GM23248 (cell line): ENCODE measurements at places on chromosomes 2 and 18. TPM values are rescaled to one million over a fixed set of nuclear protein-coding genes. Genes with fewer than 3 reads are reported as not detected.

DNA sequence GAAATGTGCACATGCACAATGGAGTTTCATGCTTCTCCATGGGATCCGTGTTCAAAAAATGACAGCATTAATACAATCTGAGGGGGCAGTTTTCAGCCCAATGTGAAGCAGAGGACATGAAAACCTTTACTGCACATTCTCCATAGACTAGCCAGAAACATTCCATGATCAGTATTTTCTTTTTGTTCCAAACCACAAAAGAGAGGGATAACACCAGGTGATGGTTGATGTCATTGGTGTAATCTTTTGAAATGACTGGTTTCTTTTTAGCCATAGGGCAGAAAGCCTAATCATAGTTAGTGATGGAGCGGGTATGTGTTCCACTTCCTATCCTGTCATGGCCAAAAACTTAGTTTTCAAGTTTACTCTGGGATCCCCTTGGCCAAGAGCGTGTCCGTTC is 1.8 kb upstream of the KYNU start:
- peak; percentile 10 for DNase-seq

DNA sequence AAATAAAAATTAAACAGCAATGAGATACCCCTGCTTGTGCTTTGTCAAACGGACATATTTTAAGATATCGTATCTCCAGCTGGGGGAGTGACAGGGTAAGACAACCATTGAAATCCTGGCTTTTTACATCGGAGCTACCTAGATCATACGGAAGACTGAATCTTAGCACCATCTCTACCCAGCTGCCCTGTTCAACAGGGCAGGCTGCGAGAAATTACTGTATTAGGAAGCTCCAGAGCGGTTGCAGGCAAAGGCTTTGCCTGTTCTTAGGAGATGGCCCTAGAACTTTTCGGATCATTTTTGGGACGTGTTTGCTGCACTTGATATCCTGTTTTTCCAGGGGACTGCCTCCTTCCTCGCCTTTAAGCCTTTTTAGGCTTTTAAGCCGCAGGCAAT is 2.0 kb upstream of the PRKCE start:
- DNase-seq, result peak; percentile 53

FAM110C gene
- total RNA-seq, result not detected in 2 replicates

CLASP1 gene
- total RNA-seq, result 37.4 and 41.0 TPM in 2 replicates

FAM117B gene
- total RNA-seq, result 0.51 and 1.2 TPM in 2 replicates

DNA sequence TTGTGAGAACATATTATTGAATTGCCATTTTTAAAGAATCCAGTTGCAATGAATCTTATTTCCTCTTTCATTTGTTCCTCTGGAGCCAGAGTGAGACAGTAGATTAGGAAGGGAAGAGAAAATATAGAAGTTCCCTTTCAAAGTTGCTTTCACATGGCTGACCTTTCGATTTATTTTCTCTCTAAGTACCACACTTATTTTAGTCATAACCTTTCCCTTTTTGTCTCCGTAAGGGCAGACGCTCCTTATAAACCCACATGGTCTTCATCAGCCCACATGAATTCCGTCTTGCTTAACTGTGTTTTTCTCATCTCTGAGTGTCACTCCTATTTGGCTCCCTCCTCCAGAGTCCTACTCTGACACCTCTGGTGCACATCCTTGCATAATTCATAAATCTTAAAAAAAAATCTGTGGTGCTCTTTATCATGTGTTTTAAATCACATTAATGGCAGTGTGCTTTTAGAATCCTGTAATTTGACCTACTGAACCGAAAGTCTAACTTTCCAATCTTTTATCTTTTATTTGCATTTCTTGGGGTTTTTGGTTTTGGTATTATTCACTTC is 38.5 kb upstream of the ZNF396 start:
- peak; percentile 65 for DNase-seq

DNA sequence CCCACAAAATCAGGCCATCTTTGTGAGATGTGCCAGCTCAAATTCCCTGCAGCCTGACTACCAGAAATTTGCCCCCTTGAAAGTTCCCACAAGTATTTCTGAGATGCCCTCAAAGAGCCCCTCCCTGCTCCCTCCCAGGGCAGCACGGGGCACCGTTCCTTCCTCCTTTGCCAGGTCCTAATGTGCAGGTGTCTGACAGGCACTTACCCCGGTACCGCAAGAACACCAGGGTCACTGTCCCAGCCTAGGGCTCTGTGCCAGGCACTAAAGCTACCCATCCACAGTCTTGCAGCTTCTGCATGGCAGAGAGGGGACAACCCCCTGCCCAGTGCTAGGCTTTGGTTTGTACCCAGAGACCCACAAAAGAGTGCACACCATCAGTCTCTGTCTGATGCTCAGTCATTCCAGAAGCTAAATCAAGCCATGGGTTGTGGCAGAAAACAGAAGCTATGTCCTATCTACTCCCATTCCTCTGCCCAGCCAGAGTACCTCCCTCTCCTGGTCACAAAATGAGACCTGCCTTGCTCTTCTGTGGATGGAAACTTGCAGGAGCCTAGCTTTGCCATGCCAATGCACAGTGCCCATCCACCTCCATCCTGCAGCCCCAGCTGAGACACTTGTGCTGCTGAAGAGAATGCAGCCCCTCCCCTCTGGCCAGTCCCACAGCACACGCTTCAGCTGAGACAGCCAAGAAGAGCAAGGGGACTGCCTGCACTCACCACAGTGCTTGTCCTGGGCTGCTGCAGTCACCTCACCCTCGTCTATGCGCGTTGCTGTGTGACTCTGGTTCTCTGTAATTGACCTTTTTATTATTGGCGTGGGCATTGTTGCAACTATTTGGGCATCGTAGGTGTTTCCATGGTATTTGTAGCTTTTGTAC is 48.7 kb downstream of the INPP5D start:
- no peak for DNase-seq

- DNase-seq, result no peak
Measured at GRCh38 chr18:41899535-41899934, 55.5 kb upstream of the PIK3C3 start.

NMUR1 gene
- not detected in 2 replicates for total RNA-seq

DNA sequence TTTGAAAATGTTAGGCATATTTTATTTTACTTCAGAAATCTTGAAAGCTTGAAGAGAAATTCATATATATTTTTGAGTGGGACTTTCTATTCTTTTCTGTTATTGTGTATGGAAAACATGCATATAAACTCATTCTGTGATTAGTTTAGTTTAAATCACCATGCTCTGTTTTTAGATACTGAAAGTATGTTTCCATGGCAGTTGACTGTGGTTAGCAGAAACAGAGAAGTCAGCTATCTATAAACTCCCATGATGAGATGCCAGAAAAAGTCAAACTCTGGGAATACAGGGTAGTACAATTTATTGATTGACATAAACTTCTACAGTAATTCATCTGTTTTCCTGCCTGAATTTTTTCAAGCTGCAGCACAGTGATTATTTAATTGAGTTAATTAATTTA is 905.3 kb upstream of the VRK2 start:
- no peak for DNase-seq

DNA sequence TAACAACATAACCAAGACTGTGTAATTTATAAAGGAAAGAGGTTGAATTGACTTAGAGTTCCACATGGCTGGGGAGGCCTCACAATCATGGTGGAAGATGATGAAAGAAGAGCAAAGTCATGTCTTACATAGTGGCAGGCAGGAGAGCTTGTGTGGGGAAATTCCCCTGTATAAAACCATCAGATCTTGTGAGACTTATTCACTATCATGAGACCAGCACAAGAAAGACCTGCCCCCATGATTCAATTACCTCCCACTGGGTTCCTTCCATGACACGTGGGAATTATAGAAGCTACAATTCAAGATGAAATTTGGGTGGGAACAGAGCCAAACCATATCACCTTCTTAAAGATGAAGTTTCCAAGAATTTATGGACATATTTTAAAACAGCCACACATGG is 2.5 kb upstream of the IL36RN start:
- DNase-seq, result no peak

GRCh38 chr2:1791006-1791605 is 46.8 kb upstream of the PXDN start:
- no peak for DNase-seq

INPP5D gene
- not detected in 2 replicates for total RNA-seq

GRCh38 chr2:232532419-232532818 is 6.5 kb downstream of the CHRND start:
- no peak for DNase-seq

GRCh38 chr2:235382601-235383000 is 111.2 kb upstream of the AGAP1 start:
- DNase-seq, result no peak

NCKAP5 gene
- 0.65 and 1.5 TPM in 2 replicates for total RNA-seq

CEP68 gene
- 5.1 and 7.3 TPM in 2 replicates for total RNA-seq

ANTXR1 gene
- total RNA-seq, result 126 and 128 TPM in 2 replicates

GRCh38 chr2:119823734-119824334 is 64.1 kb downstream of the PTPN4 start:
- peak; percentile 72 for DNase-seq

GRCh38 chr2:231672617-231673347 is 35.5 kb upstream of the PTMA start:
- DNase-seq, result peak; percentile 47

MARCO gene
- not detected in 2 replicates for total RNA-seq

- DNase-seq, result no peak
Measured at GRCh38 chr2:161613161-161613560, 11.1 kb upstream of the SLC4A10 start.

HYCC2 gene
- 5.7 and 12.0 TPM in 2 replicates for total RNA-seq

LRRC30 gene
- not detected in 2 replicates for total RNA-seq

- DNase-seq, result no peak
Measured at GRCh38 chr2:43023791-43024514, 202.5 kb downstream of the ZFP36L2 start.

DNA sequence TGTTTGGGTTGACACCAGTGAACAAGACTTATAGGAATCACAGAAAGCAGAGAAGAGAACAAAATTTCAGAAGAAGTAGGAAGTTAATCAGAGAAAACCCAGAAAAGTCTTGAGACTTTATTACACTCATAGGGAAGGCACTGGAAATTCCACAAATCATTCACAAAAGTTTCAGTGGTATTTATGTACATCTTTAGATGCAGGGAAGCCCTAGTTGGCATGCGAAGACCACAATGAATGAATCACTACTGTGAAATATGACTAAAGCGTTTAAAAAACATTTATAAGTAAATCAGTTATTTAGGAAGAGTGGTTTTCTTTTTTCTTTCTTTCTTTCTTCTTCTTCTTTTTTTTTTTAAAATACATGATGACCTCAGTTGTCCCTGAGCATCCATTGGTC is 105.1 kb downstream of the NUP35 start:
- peak; percentile 12 for DNase-seq

GATA6 gene
- total RNA-seq, result 17.6 and 19.0 TPM in 2 replicates

DNA sequence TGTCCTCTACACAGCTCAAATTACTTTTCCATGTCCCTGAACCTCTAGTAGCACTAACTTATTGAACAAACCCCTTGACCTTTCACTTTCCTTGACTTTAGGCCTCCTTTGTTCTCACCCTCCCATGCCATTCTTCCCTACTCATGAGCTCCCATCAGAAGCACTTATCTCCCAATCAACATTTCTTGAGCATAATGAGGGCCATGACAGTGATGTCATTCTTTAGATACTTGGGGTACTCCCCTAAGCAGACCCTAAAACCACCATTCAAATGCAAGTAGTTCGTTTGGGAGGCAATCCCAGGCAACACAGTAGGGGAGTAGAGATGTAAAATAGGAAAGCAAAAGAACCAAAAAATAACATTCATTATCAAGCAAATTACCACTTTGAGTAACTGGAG is 115.9 kb upstream of the ARHGAP28 start:
- no peak for DNase-seq
